ENCODE measurements at places on chromosomes 4 and X.

DNA sequence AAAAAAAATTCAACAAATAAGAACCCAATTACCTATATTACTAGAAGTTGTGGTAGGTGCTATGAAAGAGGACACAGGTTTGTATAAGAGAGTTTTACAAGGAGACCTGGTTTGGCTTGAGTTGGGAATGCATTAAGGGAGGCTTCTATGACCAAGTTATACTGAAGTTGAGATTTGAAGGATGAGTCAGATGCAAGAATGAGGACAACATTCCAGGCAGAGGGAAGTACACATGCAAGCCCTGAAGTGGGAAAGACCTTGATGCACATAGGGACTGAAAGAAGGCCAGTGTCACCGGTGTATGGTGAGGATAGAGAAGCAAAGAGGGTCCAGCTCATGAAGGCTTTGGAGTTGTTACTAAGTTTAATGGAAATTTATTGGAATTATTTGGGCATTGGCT lies 52.2 kb downstream of the ANK2 start:
- no peak for DNase-seq

DNA sequence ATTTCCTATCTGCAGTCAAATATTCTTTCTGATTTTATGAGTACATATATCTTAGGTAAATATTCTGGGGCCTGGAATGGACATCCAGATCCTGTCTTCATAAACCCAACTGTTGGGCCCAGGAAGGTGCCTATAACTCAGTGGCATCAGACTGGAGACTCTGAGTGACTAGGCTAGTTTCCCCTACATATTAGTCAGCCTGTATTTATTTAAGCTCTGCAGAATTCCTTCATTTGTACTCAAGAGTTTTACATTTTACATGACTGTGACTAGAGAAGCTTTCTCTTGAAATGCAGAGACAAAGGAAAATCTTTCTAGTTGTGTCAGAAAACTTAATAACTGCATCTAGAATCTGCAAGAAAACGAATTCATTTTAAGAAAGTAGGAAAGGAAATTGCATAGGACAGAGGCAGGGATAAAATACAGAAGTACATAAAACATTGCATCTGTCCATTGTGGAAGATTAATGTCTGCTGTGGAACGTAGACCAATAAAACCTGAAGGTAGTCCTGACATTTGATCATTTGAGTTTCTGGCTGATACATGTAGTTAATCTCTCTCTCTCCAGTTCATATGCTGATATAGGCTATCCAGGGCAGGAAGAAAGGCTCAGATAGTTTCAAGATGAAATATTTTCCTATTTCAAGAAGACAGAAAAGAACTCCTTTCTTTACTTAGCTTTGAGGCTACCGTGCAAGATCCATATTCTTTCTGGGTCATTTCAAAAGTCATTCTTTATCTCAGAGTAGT lies 78.2 kb downstream of the OPHN1 start:
- no peak for DNase-seq

GRCh38 chrX:55742649-55743048 lies 25.1 kb downstream of the RRAGB start:
- no peak for DNase-seq

GRCh38 chr4:120995266-120996010 lies 72.9 kb upstream of the PRDM5 start:
- DNase-seq, result no peak

- DNase-seq, result no peak
Observed at GRCh38 chr4:25950461-25951389, 36.7 kb downstream of the SMIM20 start.

DNA sequence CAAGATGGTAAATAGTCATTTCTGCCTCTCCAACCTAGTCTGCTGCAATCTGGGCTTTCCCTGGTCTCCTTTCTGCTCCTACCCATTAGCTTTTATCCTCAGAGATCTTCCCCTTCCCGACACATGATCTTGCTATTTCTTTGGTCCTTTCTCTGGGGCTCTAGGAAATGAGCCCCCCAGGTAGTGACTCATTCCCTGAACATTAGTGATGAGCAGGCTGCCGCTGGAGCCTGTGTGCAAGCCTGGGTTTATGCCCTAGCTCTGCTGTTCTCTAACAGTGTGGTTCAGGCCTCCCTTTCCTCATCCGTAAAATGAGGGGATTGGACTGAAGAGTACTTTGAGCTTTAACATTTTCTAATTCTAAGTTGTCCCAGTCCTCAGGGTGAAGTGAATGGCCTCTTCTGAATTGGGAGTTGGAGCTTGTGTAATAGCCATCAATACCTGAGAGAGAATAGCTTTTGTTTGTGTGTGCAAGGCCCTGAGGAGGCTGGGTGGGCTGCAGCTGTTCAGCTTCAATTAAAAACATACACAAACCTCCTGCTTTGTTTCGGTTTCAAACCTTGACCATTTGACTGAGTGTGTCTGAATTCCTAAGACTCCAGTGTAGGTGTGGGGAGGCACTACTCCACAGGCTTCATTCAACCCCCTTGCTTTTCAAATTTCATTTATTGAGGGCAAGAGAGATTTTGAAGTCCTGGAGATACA lies 115.6 kb upstream of the SCML1 start:
- no peak for DNase-seq

DNA sequence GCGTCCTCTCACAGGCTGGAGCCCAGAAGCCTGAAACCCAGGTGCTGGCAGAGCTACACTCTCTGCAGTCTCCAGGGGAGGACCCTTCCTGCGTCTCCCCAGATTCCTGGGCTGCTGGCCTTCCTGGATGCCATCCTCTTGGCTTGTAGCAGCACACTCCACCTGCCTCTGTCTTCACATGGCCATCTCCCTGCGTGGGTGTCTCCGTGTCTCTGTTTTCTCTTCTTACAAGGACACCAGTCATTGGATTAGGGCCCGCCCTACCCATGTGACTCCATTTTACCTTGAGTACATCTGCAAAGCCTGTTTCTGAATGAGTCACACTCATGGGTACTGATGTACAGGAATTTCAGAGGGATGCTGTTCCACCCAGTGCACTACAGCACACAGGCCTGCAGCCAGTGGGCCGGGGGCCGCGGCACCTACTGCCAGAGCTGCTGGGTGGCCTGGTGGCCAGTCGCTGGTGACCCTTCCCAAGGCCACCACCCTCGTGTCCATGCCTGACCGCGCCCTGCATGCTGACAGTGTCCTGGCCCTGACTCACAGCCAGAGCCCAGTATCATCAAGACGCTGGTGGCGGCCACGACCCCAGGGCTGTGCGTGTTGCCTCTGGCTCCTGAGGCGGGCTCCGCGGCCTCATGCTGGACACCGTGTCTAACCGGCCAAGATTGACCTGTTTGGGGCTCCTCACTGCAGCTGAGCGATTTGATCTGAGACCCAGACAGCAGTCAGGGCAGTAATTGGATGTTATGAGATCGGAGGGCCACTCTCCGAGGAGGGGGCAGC lies 63.6 kb upstream of the NKX1-1 start:
- no peak for DNase-seq

- DNase-seq, result no peak
Observed at GRCh38 chrX:426881-427280, 40.2 kb upstream of the PPP2R3B start.

- DNase-seq, result no peak
Observed at GRCh38 chrX:38473701-38474100, 87.6 kb upstream of the TSPAN7 start.

GRCh38 chr4:167868163-167868562 lies 224.2 kb upstream of the ANXA10 start:
- no peak for DNase-seq

DNA sequence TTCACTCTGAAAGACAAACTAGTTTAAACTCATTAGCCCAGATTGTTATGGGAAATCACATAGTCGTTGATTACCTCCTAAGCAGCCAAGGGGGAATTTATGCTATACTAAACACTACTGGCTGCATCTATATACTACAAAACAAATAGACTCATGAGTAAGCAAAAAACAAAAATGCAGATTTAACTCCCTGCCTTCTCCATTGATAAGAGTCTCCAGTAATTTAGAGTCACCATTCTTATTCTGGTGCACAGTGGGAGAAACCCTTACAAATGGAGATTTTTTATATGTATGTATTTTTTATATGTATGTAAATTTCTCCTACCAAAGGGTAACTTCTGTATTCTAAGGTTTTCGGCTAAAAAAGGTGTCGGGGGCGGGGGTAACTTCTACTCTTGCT lies 126.6 kb downstream of the PLS3 start:
- DNase-seq, result no peak

DNA sequence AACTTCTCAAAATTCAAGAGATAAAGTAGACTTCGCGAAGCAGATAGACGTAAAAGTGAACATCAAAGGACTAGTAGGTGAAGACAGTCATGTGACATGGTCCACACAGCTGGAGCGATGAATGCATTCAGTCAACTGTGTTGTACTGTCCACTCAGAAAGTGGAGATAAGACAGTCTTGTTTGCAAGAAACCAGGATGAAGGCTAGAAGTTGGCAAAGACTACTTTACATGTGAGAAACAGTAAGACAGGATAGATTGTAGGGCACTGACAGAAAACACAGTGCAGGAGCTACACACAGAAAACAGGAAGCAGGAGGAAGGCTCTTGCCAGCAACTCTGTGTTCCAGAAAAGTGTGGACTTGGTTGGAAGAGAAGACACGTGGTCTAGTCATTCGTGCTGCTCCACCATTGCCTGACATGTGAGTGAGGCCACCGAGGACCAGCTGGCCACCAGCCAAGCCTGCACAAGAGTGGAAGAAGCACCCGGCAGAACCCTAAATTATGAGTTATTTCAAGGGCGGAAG lies 78.9 kb downstream of the FAT1 start:
- DNase-seq, result no peak

DNA sequence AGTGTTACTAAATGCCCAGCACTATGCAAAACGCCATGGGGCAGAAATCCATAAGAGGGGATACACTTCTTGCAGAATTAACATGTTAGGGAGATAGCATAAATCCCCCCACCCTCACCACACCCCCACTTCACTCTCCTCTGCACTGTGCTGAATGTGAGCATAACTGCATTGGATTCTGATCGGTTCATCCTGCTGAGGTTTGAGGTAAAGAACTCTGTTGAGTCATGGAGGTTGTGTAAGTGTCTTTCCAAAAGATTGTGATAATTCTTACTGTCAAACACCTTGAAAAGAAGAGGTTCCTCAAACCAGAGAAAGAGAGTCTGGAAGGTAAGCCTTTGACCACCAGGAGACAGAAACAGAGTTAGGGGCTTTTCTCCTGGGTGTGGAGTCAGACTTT lies 43.6 kb downstream of the RBM47 start:
- no peak for DNase-seq

DNA sequence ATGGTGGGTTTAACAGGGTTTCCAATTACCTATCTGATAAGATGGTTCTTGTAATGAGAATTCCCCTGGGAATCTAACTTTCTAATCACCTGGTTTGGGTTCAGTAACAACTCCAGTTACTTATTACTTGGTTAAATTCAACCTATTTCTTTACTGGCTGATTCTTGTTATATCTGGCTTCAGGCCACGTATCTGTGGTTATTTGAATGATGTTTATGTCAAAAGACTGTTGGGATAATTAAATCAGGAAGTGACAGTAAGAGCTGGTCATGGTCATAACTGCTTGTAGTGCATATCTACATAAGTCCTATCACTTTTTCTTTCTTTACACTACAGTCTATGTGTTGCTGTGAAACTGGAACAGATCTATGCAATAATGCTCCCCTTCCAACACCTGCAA lies 108.1 kb downstream of the MID1 start:
- no peak for DNase-seq

GRCh38 chrX:102892103-102892502 lies 45.0 kb upstream of the RAB40AL start:
- no peak for DNase-seq

DNA sequence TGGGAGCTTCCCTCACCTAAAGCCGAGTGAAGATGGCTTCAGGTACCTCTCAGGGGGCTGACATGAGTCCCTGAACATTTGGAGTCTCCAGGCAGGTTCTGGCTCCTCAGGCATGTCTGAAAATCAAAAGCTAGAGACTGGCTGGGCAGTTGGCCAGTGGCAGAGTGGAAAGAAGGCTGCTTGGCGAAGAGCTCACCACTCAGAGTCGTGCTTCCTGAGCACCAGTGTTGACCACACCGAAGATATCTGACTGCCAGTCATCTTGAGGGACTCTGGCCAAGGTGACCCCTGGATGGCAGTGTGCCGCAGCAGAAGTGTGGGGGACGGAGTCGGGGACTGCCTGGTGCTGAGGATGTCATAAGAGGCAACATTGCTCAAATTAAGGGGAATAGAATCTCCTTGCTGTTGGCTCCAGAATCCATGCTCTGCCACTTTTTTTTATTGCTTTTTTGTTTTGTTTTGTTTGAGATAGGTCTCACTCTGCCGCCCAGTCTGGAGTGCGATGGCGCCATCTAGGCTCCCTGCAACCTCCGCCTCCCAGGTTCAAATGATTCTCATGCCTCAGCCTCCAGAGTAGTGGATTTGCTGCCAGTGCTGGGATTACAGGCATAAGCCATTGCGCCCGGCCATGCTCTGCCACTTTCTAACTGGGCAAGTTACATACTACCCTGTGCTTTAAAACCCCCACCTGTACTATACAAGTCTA lies 172.5 kb upstream of the GATB start:
- DNase-seq, result no peak

- no peak for DNase-seq
Observed at GRCh38 chr4:8593264-8594096, 915 bp downstream of the CPZ start.

Data from central memory CD4-positive, alpha-beta T cell (primary cell).